ENCODE measurements at places on chromosomes 1 and 21.

DNA sequence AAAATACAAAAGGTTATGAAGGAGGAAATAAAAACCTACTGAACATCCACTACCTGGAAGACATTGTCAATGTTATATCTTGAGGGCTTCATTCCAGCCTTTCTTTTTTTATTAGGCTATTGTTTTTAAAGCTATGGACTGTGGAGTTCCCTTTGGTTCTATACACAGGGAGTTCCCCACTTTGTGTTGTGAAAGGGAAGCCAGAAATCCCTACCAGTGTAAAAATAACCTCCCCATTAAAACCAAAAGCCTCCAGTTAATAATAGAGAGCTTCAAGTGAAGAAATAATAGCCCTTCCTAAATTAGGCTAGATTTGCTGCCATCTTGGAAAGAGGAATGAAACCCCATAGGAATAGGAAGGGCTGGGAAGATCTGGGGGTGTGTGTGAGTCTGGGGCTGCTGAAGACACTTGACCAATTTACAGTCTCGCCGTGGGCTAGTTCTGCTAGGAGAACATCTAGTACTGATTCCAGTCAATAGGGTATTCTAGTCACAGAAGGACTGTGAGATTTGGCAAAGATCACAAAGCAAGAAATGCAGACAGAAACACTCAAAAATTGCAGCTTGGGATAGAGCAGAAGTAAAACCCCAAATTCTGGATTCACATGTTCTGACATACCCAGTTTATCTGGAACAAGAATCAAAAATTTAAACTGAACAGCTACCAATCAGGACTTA lies 32.4 kb upstream of the PTGFRN start:
- no peak for DNase-seq

- DNase-seq, result peak; percentile 76
Observed at GRCh38 chr1:38586993-38587646, 272.5 kb downstream of the RRAGC start.

GRCh38 chr1:30911059-30911954 lies 2.7 kb upstream of the SDC3 start:
- peak; percentile 89 for DNase-seq

GRCh38 chr1:24111262-24111995 lies 506 bp downstream of the MYOM3 start:
- DNase-seq, result no peak

DNA sequence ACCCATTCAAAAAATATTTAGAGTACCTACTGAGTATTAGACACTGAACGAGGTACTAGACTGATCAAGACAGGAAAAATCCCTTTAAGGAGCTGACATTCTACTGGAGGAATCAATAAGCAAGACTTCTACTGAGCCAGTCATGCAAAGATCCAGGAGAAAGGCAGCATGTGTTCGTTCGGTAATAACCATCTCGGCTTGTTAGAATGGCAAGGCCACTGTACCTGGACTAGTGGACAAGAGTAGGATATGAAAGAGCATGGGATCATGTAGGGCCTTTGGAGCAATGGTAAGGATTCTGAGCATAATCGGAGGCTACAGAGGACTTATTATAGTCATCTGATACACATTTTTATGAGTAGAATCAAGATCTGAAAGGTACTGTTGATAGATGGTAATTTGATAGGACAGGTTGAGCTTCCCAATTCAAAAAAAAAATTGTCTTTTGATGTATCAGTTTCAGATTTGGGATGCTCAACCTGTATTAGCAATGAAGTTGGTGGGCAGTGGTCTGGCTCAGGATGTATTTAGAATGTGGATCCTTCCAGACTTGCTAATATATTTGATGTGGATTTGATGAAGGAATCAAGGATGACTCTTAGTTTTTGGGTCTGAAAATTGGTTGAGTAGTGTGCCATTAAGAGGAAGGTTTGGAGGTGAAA lies 2.3 kb downstream of the COX20 start:
- no peak for DNase-seq

Data from ecto neural progenitor cell (in vitro differentiated cells).